CD4-positive, alpha-beta T cell treated with Interleukin-10 for 1 hour (primary cell): ENCODE measurements at places on chromosomes 2 and 18.

GRCh38 chr2:147636238-147636882 is 208.5 kb upstream of the ACVR2A start:
- no peak for DNase-seq

DNA sequence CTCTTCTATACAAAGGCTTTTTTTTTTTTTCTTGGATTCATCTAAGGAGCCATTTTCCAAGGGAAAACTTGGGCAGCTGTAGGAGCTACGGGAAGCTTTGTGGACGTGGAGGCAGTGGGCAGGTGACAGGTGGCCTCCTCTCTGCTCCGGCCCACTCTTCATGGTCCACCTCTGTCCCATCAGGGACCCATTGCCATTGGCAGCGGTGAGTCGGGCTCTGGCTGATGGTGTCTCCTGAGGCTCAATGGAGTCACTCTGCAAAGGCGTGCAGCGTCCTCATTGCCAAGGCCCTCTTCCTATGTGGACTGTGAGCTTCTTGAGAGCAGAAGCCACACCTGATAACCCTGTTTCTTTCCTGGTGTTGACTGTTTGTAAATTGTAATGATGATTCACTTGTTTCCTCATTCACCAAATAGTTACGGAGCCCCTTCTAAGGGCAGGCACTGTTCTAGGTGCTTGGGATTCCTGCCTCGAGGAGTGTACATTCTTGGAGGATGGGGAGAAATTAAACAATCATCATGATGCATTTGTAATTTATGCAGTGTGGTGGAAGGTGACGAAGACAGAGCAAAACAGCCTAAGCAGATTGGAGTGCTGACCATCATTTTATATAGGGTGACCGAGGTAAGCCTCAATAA is 240.3 kb upstream of the HS6ST1 start:
- DNase-seq, result no peak

GRCh38 chr2:198595721-198596120 is 791.3 kb downstream of the PLCL1 start:
- DNase-seq, result no peak

DNA sequence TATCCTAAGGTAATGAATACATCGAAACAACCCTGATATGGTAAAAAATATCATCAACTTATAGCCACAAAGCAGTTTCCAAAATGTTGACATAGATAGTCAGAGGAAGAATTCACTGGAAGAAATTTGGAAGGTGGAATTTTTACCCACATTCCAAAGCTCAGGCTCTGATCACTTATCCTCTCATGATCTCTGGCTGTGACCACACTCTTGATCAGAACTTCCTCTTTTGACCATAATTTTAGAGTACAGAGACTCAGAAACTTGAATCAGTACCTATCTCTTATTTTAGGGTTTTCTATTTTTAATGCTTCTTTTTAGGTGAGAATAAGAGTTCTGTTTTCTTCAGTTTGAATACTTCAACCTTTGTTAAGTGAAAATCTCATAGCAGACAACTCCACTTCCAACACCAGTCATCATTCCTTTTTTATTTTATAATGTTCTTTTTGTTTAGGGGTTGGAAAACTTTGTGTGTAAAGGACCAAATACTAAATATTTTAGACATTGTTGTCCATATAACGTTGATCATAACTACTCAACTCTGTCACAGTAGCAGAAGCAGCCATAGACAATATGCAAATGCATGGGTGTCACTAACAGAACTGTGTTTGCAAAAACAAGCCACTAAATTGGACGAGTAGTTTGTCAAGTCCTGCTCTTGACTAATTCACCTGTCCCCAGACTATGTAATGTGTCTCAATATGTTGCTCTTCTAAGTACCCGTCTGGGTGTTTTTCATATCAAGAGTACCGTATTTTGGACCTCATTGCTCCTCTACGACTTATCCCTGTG is 891.6 kb upstream of the CRIM1 start:
- no peak for DNase-seq

GRCh38 chr18:36403896-36404820 is 106.6 kb downstream of the FHOD3 start:
- no peak for DNase-seq

- no peak for DNase-seq
Measured at GRCh38 chr2:232873909-232874641, 4.0 kb downstream of the SNORC start.

DNA sequence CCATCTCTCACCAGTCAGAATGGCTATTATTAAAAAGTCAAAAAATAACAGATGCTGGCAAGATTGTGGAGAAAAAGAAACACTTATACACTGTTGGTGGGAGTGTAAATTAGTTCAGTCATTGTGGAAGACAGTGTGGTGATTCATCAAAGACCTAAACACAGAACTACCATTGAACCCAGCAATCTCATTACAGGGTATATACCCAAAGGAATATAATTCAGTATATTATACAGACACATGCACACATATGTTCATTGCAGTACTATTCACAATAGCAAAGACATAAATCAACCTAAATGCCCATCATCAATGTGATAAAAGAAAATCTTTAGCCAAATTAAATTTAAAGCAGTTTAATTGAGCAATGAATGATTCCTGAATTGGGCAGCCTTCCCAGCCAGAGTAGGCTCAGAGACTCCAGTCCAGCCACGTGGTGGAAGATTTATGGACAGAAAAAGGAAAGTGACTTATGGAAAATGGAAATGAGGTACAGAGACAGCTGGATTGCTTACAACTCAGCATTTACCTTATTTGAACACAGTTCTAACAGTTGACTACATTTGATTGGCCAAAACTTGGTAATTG is 377.1 kb upstream of the SLC39A10 start:
- no peak for DNase-seq

DNA sequence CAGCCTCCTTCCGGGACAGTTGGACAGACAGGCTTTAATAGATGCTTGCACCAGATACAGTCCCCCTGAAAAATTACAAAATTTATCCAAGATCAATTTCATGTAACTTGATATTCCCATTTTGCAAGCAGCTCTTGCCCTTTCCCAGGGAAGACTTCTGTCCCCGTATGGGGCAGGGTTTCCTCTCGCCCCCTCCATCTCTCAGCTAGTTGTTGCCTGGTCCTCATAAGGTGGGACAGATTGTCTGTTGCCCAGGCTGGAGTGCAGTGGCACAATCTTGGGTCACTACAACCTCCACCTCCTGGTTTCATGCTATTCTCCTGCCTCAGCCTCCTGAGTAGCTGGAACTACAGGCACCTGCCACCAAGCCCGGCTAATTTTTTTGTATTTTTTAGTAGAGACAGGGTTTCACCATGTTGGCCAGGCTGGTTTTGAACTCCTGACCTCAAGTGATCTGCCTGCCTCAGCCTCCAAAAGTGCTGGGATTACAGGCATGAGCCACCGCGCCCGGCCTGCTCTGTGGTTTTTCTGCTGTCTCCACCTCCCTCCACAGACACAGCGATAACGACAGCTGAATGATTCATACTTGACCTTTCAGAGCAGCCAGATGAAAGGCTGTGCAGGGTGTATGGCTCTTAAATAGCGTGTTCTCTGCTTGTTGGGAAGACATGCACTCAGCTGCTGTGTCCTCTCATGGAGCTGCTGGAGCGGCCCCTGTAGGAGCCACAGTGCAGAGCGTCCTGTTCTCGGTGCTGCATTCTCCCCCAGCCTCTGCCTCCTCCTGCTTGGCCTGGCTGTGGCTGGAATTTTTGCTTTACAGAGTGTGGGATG is 61.4 kb downstream of the TTC39C start:
- peak; percentile 40 for DNase-seq

- no peak for DNase-seq
Measured at GRCh38 chr18:9066817-9067306, 35.6 kb upstream of the NDUFV2 start.

DNA sequence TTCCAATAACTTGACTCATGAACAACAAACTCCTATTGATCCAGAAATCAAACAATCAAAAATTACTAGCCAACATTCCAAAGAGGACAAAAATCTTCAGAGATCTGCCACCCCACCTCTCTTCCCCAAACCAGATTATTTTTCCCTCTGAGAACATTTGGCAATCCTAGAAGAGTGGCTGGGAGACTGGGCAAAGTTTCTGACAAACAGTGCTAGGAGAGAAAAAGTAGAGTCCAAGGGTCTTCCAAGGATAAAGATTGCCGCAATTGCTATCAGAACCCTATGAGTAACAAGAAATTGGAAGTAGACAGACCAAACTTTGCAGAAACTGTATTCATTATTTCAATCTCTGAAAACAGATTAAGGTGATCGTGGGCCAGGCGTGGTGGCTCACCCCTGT is 22.4 kb downstream of the REV1 start:
- no peak for DNase-seq

DNA sequence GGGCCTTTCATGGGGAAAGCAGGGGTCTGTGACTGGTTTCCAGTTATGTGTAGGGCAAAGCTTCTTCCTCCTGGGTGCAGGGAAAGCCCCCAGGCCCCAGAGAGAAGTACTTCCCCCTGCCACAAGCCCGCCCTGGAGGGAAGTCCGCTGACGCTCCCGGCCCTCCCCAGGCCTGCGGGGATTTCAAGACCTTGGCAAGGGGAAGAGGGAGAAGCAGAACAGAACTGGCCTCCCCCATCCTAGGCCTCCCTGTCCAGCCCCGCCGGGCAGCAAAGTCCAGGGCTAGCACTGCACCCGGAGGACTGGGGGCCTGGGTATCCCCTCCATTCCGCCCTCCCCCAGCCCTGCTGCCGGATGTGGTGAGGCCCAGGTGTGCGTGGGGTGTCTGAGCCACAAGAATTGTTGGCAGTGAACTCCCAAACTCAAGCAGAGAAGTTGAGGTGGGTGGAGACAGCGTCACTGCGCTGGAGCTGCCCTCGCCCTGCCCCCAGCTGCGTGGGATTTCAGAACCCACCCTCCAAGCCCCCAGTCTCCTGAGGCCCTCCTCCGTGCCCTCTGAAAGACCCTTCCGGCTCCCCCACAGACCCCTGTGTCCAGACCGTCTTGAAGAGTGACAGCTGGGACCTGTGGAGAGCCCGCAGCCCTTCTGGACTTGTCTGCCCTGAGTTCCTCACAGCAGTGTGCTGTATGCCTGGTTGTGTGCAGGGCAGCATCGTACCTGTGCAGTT is 1.1 kb upstream of the DUSP2 start:
- DNase-seq, result peak; percentile 91

DNA sequence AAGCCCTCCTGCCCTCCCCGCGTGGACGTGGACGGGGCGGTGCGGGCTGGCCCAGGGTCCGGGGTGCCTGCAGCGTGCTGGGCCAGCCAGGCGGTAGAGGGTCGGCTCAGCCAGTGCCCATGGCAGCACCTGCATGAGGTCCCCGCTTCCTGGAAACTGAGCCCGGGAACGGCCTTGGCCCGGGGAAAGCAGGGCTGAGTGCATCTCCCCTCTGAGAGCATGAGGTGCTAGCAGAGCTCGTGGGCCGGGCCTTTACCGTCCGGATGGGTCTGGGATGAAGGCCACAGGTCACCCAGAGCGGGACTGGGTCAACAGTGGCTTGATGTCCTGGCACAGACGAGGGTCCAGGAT is 39.8 kb downstream of the TSHZ1 start:
- no peak for DNase-seq

- DNase-seq, result no peak
Measured at GRCh38 chr18:67977067-67977616, 460.6 kb upstream of the DSEL start.

DNA sequence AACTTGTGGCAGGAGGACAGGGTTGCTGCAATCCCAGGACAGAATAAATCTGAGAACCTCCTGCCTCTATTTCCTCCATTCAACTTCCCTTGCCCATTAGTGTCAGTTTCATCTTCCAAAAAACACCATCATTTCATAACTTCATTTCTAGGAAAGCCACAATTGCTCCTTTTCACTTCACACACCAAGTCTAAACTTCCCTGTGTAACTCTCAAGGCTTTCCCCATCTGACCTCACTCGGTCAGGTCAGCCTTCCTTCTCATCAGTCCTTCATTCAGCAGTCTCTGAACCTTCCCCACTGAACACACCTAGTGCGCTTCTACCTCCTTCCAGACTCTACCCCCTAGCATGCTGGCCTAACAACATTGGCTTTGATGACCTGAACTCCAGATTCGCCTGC is 35.8 kb downstream of the TCF7L1 start:
- DNase-seq, result no peak

DNA sequence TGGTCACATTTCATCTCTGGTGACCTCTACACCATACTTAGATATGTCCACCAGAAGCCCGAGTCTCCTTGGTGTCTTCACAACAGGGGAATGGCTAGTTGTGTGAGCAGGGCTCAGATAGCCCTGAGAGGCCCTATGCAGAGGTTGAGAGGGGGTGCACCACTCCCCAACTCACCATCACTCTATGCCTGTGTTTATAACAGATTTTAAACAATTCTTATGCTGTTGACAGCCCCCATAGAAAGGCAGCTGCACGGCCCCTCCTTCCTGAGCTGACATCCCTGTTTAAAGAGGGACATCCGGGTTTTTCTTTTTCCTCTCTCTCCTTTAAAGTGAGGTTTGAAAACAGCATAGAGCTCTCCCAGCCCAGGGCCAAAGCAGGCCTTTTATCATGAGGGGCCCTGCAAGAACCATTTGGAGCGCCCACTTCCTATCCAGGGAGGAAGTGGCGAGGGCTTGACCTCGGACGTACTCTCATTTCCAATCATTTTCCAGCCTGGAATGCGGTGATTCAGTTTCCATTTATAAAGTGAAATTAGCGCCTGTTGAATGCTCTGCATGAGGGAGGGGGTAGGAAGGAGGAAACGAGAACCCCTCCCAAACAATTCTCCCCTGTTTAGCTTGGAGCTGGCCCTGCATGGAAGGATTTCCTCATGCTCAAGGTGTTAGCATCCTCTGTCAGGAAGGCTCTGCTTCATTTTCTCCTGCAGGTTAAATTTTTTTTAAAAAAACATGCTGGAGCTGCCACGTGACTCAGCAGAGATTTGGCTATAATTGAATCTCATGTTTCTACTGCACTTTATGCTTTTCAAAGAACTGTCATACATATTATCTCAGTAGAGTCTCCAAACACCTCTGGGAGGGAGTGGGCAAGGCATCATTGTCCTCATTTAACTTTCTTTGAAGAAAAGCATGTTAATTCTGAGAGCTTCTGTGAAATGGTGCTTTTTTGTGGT is 117.5 kb downstream of the DDX1 start:
- no peak for DNase-seq

DNA sequence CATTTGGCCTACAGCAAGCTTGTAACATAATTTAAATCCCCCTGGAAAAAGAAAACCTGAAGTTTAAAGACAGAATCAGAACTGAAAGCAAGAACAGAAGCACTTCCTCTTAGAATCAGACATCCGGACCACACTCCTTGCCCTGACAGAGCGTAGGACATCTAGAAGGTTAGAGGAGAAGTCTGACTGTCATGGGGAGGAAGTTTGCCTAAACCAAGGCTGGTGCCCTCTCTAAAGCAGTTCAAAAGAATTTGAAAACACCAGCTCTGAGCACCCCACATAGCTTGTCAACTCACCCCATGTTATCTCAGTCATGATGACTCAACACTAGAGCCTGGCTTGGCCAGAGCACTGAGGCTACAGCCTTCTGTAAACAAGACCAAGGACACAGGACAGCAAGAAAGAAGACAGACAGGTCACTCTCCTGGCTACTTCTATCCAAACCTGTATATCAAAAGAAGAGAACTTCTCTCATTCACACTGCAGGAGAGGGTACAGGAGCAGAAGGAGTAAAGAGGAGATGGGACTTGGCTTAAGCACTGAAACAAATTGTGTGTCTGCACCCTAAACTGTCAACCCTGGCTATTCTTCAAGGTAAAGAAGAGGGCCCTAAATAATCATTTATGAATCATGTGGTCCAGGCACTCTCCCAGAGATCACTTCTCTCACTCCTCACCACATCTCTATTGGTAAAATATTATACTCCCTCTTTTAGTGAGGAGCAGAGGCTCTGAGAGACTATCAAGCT is 198.6 kb downstream of the MEMO1 start:
- DNase-seq, result peak; percentile 31
